ENCODE measurements at places on chromosomes 7 and 10.

DNA sequence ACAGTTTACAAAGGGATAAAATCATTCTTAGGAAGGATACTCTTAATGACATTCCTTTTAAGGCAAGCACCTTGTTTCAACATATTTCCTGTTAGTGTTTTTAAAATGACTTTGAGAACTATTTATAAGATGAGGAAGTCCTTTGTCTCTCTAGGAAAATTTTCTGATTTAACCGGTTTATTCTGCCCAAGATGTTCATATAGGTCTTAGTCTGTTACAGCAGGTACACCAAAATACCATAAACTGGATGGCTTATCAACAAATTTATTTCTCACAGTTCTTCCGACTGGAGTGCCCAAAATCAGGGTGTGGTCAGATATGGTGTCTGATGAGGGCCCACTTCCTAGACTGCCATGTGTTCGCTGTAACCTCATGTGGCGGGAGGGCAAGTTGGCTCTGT lies 77.9 kb downstream of the GSAP start:
- no peak for DNase-seq

GRCh38 chr7:142804728-142805207 lies 34.0 kb downstream of the PRSS2 start:
- DNase-seq = no peak

DNA sequence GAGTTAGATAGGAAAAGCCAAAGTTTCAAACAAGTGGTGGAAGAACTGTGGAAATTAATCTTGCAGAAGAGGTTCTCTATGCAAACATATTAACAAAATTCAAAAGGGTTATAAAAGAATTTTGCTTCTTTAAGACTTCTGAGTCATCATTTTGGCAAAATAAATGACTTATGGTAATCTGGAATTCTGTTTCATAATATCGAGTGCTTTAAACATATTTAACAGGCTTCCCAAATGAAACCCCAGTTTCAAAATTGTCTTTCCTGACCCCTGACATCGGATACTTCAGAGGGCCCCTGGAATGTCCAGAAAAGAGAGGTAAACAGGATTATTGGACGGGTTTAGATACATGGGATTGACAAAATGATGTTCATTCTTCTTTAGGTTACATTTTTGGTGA lies 444.6 kb downstream of the HTR7 start:
- no peak for DNase-seq

- no peak for DNase-seq
Measured at GRCh38 chr10:12699258-12699700, 302.2 kb downstream of the CCDC3 start.

GRCh38 chr10:112953174-112954159 lies 3.4 kb downstream of the TCF7L2 start:
- no peak for DNase-seq

Data from cerebellar cortex (tissue), 1 donor.